Motor neuron (in vitro differentiated cells): ENCODE measurements at places on chromosomes 12 and 14. TPM values are rescaled to one million over a fixed set of nuclear protein-coding genes. Genes with fewer than 3 reads are reported as not detected.

NID2 gene
- total RNA-seq: 5.3 and 5.7 TPM in 2 replicates

ADAMTS20 gene
- total RNA-seq: 0.05 TPM in 1 of 2 replicates, not detected in the other

GALNT16 gene
- total RNA-seq: 0.70 and 1.6 TPM in 2 replicates

NPFF gene
- 2.2 and 2.3 TPM in 2 replicates for total RNA-seq

HCAR1 gene
- total RNA-seq: 0.19 TPM in 1 of 2 replicates, not detected in the other

KRT74 gene
- not detected in 2 replicates for total RNA-seq

REP15 gene
- 0.58 and 1.00 TPM in 2 replicates for total RNA-seq

SLC25A21 gene
- total RNA-seq: 1.1 and 2.7 TPM in 2 replicates

KLRC1 gene
- total RNA-seq: not detected in 2 replicates

INSM2 gene
- total RNA-seq: 0.26 and 0.27 TPM in 2 replicates

LMNTD1 gene
- 0.25 TPM in 1 of 2 replicates, not detected in the other for total RNA-seq

VASH1 gene
- total RNA-seq: 4.9 and 5.7 TPM in 2 replicates

SLCO1B3 gene
- total RNA-seq: not detected in 2 replicates

FAM177A1 gene
- 46.6 and 47.7 TPM in 2 replicates for total RNA-seq

ZBTB25 gene
- 8.3 and 10.2 TPM in 2 replicates for total RNA-seq

SLC38A4 gene
- 0.08 and 0.27 TPM in 2 replicates for total RNA-seq

IAPP gene
- total RNA-seq: 0.35 and 2.7 TPM in 2 replicates

TAS2R42 gene
- total RNA-seq: 1.8 and 2.3 TPM in 2 replicates

TUBA1C gene
- total RNA-seq: 180 and 194 TPM in 2 replicates

LRFN5 gene
- 15.4 and 16.1 TPM in 2 replicates for total RNA-seq

GPR84 gene
- total RNA-seq: 0.31 and 0.32 TPM in 2 replicates

ZC3H10 gene
- total RNA-seq: 6.9 and 8.6 TPM in 2 replicates

MUCL1 gene
- 1.5 TPM in 1 of 2 replicates, not detected in the other for total RNA-seq

SOAT2 gene
- total RNA-seq: 0.50 and 1.0 TPM in 2 replicates

WNT1 gene
- not detected in 2 replicates for total RNA-seq

GNB3 gene
- total RNA-seq: 7.4 and 7.7 TPM in 2 replicates

LTB4R2 gene
- total RNA-seq: 7.3 and 9.5 TPM in 2 replicates

FAIM2 gene
- 15.7 and 17.1 TPM in 2 replicates for total RNA-seq

IFI27L1 gene
- total RNA-seq: 24.5 and 24.9 TPM in 2 replicates

JPH4 gene
- 1.6 and 1.9 TPM in 2 replicates for total RNA-seq

PTPN21 gene
- 5.9 and 6.8 TPM in 2 replicates for total RNA-seq

HCAR3 gene
- total RNA-seq: not detected in 2 replicates

TROAP gene
- 0.32 and 0.61 TPM in 2 replicates for total RNA-seq

KRT6C gene
- 0.77 TPM in 1 of 2 replicates, not detected in the other for total RNA-seq

ESYT1 gene
- total RNA-seq: 19.6 and 20.6 TPM in 2 replicates

MTA1 gene
- total RNA-seq: 49.5 and 61.3 TPM in 2 replicates

CLEC2B gene
- 79.9 and 84.1 TPM in 2 replicates for total RNA-seq

CD69 gene
- 0.87 and 2.2 TPM in 2 replicates for total RNA-seq

FICD gene
- 4.9 TPM in 2 replicates for total RNA-seq

RPGRIP1 gene
- 0.33 and 0.92 TPM in 2 replicates for total RNA-seq

TPPP2 gene
- total RNA-seq: not detected in 2 replicates

CBLN3 gene
- total RNA-seq: 0.29 and 0.32 TPM in 2 replicates

ADAM21 gene
- total RNA-seq: 0.31 and 0.55 TPM in 2 replicates

PTPN6 gene
- total RNA-seq: 0.52 and 0.86 TPM in 2 replicates

KLRC3 gene
- total RNA-seq: not detected in 2 replicates

CAMKK2 gene
- total RNA-seq: 14.0 and 15.1 TPM in 2 replicates

FAM181A gene
- 28.2 and 29.9 TPM in 2 replicates for total RNA-seq

KIF21A gene
- 87.9 and 91.4 TPM in 2 replicates for total RNA-seq

DAO gene
- total RNA-seq: 0.73 TPM in 1 of 2 replicates, not detected in the other

KRT75 gene
- 0.85 TPM in 1 of 2 replicates, not detected in the other for total RNA-seq

MYO1A gene
- not detected in 2 replicates for total RNA-seq

IRAK3 gene
- 0.37 and 0.57 TPM in 2 replicates for total RNA-seq

BTBD6 gene
- total RNA-seq: 26.9 and 29.2 TPM in 2 replicates

KRT85 gene
- total RNA-seq: not detected in 2 replicates
